ENCODE measurements at places on chromosomes 4 and X.

GRCh38 chrX:10769195-10769594 lies 148.8 kb upstream of the MID1 start:
- no peak for DNase-seq

GRCh38 chr4:146833530-146833929 lies 112.1 kb downstream of the TTC29 start:
- DNase-seq: no peak

- DNase-seq: no peak
Observed at GRCh38 chr4:184232975-184233374, 15.3 kb upstream of the ENPP6 start.

DNA sequence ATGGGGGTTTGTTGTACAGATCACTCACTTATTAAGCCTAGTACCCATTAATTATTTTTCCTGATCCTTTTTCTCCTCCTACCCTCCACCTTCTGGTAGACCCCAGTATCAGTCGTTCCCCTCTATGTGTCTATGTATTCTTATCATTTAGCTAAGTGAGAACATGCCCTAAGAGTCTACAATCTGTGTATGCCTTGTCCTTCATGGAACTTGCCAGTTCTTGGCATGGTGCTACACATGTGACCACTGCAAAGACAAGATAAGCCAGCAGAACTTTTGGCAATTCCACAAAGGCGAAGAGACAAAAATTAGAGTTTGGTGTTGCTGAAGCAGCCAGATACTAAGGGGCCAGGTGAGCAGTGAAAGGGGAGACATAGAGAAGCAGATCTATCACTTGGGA lies 101.3 kb downstream of the CORIN start:
- no peak for DNase-seq

DNA sequence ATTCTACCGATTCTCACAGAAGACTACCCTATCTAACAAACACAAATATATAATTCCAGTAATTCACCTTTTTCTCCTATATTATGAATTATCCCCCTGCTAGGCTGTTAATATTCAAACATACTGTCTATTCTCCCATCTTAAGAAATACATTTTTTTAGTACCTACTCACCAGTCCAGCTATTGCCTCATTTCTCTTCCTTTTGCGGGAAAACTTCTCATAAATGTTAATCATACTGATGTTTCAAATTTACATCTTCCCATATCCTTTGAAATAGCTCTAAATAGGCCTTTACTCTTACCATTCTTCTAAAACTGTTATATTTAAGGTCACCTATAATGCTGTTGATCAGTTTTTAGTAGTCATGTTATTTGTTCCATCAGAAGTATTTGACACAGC lies 759.1 kb upstream of the SLIT2 start:
- DNase-seq: no peak

DNA sequence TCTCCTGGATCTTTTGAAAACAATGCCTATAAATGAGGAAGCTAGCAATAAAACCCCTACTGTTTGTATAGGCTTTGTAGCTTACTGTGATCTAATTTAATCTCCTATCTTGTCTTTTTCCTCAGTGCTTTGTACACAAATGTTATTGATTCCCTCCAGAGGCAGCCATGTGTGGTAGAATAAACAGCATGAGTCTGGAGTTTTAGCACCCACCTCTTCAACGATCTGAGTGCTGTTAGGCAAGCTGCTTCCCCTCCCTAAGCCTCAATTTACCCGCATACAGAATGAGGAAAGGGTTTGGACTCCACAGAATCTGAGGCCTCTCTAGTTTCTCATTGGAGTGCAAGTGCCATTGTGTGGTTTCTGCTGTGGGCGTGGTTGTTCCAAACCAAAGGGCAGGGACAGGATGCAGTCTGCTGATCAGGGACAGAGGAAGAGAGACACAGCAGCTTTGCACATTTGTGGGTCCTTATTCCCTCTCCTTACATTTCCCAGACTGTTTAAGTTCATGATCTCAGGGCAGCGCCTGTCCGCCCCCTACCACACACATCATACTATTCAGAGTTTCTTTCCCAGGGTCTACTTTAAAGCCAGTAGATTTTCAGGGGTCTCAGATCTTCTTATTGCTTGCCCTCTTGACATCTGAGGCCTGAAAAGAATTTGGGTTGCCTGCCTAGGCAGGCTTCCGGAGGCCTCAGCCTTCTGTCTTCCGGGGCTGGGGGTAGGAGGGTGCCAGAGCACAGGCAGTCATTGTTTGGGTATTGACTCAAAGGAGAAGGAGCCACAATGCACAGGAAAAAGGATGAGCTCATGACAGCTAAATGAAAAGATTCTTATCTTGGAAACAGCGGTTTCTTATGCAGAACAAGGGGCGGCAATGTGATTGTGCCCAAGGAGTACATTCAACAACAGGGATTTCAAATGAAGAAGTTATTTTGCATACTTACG lies 114.9 kb upstream of the TEX13D start:
- no peak for DNase-seq

- no peak for DNase-seq
Observed at GRCh38 chr4:119197772-119198212, 14.7 kb upstream of the USP53 start.

- no peak for DNase-seq
Observed at GRCh38 chrX:53280331-53281320, 758 bp downstream of the IQSEC2 start.

GRCh38 chr4:52933738-52934137 lies 71.6 kb downstream of the RASL11B start:
- no peak for DNase-seq

GRCh38 chrX:109966246-109966645 lies 36.7 kb upstream of the TMEM164 start:
- no peak for DNase-seq

- DNase-seq: no peak
Observed at GRCh38 chr4:95044324-95044837, 286.6 kb downstream of the BMPR1B start.

- no peak for DNase-seq
Observed at GRCh38 chr4:57053508-57053907, 56.7 kb downstream of the IGFBP7 start.
